Activated T-helper 2 cell treated with anti-CD3 and anti-CD28 coated beads, Interferon-gamma antibody, Interleukin-2, Interleukin-4, amounts not matched to agents 10 μg/mL and 5 μg/mL and 100 μg/mL, durations not matched to agents 14 hours and 24 hours and 36 hours (primary cell): ENCODE measurements at places on chromosomes 6 and 20.
A peak's percentile ranks its signal among the peaks of the same experiment; 100 is the strongest.

DNA sequence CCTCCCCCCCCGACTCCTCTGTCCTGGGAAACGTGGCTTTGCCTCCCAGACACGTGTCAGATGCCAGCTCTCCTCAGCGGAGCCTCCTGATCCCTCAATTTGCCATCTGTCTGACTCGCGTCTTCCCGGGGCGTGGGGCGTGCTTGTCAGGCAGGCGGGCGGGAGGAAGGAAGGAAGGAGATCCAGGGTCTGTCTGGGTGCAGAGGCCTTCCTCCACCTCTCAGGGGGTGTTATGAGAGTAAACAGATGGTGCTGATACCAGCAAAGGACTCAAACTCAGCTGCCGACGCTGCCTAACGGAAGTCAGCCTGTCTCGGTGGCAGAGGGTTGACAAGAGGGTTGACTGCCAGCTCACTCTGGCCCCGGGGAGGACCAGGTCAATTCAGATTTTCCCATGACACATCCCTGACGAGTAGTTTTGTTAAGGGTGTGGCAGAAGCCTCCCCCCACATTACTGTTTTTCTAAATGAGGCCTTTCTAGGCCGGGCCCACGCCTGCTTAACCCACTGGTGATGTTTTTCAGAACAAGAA lies 17.0 kb downstream of the UQCC2 start:
- no peaks in the 10 kb centered on the region for H3K27me3 ChIP-seq
- DNase-seq, result peak; percentile 50
- peaks cover 62% of the 10 kb centered on the region for H3K4me1 ChIP-seq
- H3K27ac ChIP-seq, result peak overlapping the region; percentile 91
- peaks cover 81% of the 10 kb centered on the region for H3K36me3 ChIP-seq

- H3K4me3 ChIP-seq, result no peak overlapping the region
- no peak for DNase-seq
- H3K27ac ChIP-seq, result no peak overlapping the region
Measured at GRCh38 chr20:25478889-25479568, 71.6 kb downstream of the GINS1 start.

GRCh38 chr20:57809661-57810172 lies 99.9 kb upstream of the PMEPA1 start:
- H3K4me1 ChIP-seq, result no peaks in the 10 kb centered on the region
- no peak overlapping the region for H3K27ac ChIP-seq
- H3K27me3 ChIP-seq, result no peaks in the 10 kb centered on the region
- no peaks in the 10 kb centered on the region for H3K36me3 ChIP-seq

DNA sequence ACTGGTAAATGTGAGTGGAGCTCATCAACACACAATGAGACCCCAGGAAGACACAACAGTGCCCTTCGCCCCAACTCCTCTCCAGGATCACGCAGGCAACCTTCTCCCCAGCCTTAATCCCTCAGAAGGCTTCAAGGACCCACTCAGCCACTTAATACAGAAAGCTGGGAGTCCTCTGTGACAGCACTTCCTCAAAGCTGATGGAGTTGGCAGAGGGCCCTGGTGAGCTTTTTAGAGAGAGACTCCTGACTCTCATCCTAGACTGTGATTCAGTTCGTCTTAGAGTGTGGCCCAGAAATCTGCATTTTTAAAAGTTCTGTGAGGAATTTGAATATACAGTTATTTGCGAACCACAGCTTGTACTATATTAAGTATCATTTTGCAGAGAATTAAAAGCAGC lies 187.7 kb downstream of the UST start:
- H3K4me1 ChIP-seq, result peaks cover 1% of the 10 kb centered on the region
- peaks cover 27% of the 10 kb centered on the region for H3K27me3 ChIP-seq
- H3K4me3 ChIP-seq, result no peak overlapping the region
- no peaks in the 10 kb centered on the region for H3K36me3 ChIP-seq
- DNase-seq, result no peak

DNA sequence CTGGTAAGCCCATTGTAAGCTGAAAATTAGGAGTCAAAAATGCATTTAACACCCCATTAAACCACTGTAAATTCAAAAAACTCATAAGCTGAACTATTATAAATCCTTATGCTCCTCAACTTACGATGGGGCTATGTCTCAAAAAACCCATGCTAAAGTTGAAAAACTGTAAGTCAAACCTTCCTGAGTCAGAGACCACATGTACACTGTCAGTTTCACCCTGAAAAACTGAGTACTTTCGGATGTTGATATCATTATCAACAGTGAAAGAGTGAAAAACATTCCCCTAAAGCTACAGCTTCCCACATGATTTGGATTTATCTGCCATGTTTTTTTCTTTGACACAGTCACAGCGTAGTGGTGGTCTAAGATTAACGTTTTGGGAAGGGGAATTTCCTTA lies 14.2 kb downstream of the RAB23 start:
- no peak overlapping the region for H3K4me3 ChIP-seq
- H3K36me3 ChIP-seq, result peaks cover 7% of the 10 kb centered on the region
- peaks cover 27% of the 10 kb centered on the region for H3K4me1 ChIP-seq
- no peak for DNase-seq
- peak overlapping the region; percentile 39 for H3K27ac ChIP-seq
- H3K27me3 ChIP-seq, result no peaks in the 10 kb centered on the region

GRCh38 chr6:64988148-64988547 lies 718.9 kb downstream of the EYS start:
- H3K27ac ChIP-seq, result no peak overlapping the region
- H3K4me3 ChIP-seq, result no peak overlapping the region
- H3K27me3 ChIP-seq, result no peaks in the 10 kb centered on the region
- no peaks in the 10 kb centered on the region for H3K36me3 ChIP-seq
- H3K4me1 ChIP-seq, result no peaks in the 10 kb centered on the region
- no peak for DNase-seq
